Activated T-cell treated with anti-CD3 and anti-CD28 coated beads for 24 hours (primary cell): ENCODE measurements at places on chromosomes 6 and 20.

DNA sequence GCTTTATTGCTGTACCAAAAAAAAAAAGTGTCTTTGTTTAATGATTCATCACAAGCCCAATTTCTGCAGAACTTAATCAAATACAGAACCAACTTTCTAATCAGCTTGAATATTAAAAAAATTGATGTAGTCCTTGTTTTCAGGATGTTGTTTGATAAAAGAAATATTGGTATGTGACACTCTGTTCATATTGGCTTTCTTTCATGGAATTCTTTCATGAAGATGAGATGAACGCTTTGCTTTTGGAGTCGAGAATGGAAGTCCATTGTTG, 184.3 kb downstream of the ZNF217 start:
- no peak for DNase-seq

GRCh38 chr6:102717252-102717651, 1323.7 kb downstream of the GRIK2 start:
- no peak for DNase-seq

DNA sequence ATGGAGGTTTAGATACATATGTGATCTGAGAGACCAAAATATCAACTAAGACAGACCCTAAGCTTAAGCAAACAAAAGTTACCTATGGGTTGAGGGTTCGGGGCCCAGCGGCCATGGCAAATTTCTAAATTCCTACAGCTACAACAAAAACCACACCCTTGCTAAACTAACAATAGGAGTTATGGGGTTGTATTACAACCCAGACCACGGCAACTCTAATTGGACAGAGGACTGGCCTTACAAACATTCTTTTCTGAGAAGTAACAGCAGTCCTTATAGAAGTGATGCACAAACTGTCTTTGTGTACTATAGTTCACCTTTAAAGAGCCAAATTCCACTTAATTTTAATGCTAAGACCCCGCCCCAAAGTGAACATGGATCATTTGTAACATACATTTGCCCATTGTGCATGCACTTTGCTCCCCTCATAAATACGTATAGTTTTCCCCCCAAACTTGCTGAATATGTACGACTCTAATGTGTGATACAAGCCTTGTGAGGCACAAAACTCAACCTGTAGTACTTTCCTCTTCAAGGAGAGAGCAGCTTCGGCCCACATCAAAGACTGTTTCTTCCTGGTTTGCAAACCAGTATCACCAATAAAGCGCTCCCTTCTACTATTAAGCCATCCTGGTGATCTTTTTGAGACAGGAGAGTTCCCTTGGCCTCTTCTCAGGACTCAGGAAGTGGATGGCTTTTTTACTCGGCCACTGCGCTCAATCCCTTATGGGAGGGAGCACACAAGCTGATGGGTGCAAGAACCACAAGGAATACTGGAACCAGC, 25.6 kb upstream of the MBOAT1 start:
- no peak for DNase-seq

GRCh38 chr6:109456710-109457561, 1.4 kb upstream of the MICAL1 start:
- no peak for DNase-seq
